Karpas-422 (cell line): ENCODE measurements at places on chromosomes 11 and 22. TPM values are rescaled to one million over a fixed set of nuclear protein-coding genes. Genes with fewer than 3 reads are reported as not detected.

Gene MAPK1
- total RNA-seq = 38.9 and 53.6 TPM in 2 replicates

GRCh38 chr22:28810821-28811491, 10.6 kb upstream of the XBP1 start:
- H3K27me3 ChIP-seq = no peaks in the 10 kb centered on the region
- DNase-seq = no peak
- H3K36me3 ChIP-seq = no peaks in the 10 kb centered on the region
- no peak overlapping the region for H3K4me3 ChIP-seq
- no peaks in the 10 kb centered on the region for H3K4me1 ChIP-seq

Gene ACTN3
- total RNA-seq = not detected in 2 replicates

DNA sequence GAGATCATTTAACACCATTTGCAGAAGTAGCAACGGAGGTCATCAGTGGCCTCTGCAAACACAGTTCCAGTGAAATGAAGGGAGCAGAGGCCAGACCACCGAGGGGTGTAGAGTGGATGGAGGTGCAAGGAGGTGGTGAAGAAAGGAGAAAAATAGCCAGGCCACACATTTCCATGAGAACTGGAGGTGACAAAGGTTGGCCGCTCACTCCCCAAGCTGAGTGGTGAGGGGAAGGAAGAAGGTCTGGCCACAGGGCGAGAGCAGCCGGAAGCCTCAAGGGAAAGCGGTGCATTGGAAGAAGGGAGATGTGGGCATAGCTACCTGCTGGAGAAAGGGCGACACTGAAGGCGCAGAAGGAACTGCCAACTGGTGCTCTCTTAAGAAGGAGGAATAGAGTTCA, 20.1 kb upstream of the TMPRSS4 start:
- no peak for DNase-seq
- no peak overlapping the region for H3K27ac ChIP-seq
- no peak overlapping the region for H3K4me3 ChIP-seq
- H3K4me1 ChIP-seq = no peaks in the 10 kb centered on the region
- H3K36me3 ChIP-seq = no peaks in the 10 kb centered on the region

Gene SHANK3
- 0.04 TPM in 1 of 2 replicates, not detected in the other for total RNA-seq

- H3K4me1 ChIP-seq = no peaks in the 10 kb centered on the region
- DNase-seq = no peak
- no peak overlapping the region for H3K27ac ChIP-seq
- no peaks in the 10 kb centered on the region for H3K36me3 ChIP-seq
Observed at GRCh38 chr22:48354096-48354495, 1473.6 kb downstream of the BRD1 start.

DNA sequence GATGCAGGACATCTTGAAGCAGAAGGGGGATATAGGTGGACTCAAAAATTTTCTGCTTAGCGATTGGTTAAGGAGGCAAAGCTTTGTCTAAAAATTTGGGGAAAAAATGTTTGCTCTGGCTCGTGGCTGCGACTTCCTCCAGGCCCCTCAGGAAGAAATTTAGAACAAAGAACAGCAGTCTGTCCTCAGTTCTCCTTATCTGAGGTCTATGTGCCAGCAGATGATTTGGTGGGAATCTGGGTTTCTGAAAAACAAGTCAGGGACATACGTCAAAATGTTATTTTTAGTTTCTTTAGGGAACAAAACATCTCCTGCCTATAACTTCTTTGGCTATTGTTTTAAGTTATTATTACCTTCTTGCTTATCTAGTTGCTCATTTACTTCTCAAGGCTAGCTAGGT, 8.1 kb downstream of the OR6M1 start:
- H3K36me3 ChIP-seq = no peaks in the 10 kb centered on the region
- no peaks in the 10 kb centered on the region for H3K4me1 ChIP-seq
- no peak overlapping the region for H3K4me3 ChIP-seq
- no peak overlapping the region for H3K27ac ChIP-seq
- no peak for DNase-seq

GRCh38 chr11:121368364-121369240, 76.0 kb downstream of the SC5D start:
- peak; percentile 44 for DNase-seq
- peaks cover 87% of the 10 kb centered on the region for H3K4me1 ChIP-seq
- H3K27ac ChIP-seq = peak overlapping the region; percentile 100
- peak overlapping the region; percentile 54 for H3K4me3 ChIP-seq
- H3K36me3 ChIP-seq = no peaks in the 10 kb centered on the region

DNA sequence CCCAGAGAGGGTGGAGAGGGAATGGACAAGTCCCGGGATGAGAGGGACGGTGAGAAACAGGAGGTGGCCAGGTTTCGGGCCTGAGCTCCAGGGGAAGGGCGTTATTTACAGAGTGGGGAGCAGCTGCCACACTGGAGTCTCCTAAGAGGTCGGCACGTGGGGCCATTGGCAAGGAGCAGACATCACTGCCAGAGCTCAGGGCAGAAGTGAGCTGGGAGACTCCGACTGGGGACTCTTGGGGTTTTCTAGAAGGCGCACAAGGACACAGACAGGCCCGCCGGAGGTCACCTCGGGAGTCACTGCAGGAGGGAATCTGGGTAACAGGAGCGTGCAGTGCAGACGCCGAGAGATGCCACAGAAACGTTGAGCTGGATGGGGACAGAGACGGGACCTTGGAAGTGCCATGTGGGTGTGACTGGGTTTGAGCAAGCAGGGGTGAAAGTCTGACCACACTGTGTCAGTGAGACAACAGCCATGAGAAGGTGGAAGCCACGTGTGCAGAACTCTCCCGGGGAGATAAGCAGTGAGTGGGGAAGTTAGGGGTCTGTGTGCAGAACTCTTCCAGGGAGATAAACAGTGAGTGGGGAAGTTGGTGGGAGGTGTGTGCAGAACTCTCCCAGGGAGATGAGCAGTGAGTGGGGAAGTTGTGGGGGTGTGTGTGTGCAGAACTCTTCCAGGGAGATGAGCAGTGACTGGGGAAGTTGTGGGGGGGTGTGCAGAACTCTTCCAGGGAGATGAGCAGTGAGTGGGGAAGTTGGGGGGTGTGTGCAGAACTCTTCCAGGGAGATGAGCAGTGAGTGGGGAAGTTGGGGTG, 187.5 kb downstream of the SHANK2 start:
- H3K27me3 ChIP-seq = no peaks in the 10 kb centered on the region
- no peak for DNase-seq
- no peaks in the 10 kb centered on the region for H3K4me1 ChIP-seq
- no peak overlapping the region for H3K4me3 ChIP-seq
- no peaks in the 10 kb centered on the region for H3K36me3 ChIP-seq
- no peak overlapping the region for H3K27ac ChIP-seq

GRCh38 chr11:40185793-40186192, 1273.7 kb downstream of the LRRC4C start:
- H3K36me3 ChIP-seq = no peaks in the 10 kb centered on the region
- no peak for DNase-seq
- H3K27ac ChIP-seq = no peak overlapping the region
- H3K4me1 ChIP-seq = no peaks in the 10 kb centered on the region
- H3K27me3 ChIP-seq = no peaks in the 10 kb centered on the region

DNA sequence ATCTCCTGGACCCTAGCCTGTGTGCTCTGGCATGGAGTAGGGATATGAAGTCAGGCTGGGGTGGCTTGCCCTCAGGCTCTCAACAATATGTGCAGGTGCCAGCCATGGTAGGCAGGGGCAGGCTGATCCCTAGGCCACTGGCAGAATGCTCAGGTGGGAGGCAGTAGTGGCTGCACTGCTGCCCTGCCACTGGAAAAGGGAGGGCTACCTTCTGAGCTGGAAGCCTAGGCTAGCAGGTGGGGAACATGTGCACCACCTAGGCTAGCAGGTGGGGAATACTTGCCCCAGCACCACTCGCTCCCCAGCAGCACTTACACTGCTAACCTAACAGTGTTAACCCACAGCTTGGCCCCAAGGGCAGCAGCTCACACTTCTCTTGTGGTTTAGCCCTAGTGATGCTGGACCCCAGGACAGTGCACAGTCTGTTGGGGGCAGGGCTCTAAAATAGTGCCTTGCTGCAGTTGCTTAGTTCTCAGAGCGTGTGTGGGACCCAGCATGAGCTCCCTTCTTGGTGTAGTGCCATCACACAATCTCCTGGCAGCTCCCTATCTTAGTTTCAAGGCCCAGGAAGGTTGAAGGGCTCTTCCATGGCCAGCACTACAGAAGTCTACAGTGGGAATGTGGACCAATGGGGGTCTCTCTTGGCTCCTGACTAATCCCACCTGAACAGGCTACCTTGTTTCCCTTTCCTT, 130.8 kb downstream of the FCHSD2 start:
- no peak for DNase-seq
- H3K27ac ChIP-seq = no peak overlapping the region
- no peak overlapping the region for H3K4me3 ChIP-seq
- H3K4me1 ChIP-seq = no peaks in the 10 kb centered on the region

DNA sequence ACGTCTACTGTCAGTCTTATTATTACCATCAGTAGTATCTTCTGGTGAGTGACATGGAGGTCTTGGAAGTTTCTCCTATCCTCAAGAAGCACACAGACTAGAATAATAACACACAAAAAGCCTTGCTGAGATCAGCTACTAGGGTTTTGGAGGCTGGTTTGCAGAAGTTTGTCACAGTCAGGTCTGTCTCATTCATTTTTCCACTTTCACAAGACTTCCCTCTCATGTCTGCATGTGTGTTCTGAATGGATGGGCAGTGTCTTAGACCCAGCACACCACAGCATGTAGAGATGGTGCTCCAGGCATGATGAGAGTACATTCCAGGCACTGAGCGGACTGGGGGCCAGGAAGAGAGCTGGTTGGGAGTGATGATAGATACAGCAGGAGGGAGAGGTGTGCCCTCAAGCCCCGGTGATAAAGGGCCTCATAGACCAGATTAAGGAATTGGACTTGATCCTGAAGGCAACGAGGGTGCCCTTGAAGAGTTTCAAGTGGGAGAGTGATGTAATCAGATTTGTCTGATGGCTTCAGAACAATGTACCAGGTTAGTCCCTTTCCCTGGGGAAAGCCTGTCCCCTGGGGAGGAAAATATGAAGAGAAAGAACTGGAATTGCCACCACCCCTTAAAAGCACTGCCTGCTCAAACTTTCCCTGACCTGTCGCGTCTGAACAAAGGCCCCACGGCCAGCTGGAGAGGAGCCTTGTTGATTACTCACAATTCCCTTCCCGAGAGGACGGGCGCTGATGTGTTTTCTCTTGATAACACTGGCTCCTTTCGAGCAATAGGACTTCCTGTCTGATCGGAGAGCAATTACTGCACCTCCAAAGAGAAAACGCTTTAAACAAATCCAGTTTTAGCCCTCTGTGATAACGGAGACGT, 45.1 kb upstream of the LMO2 start:
- no peak overlapping the region for H3K4me3 ChIP-seq
- no peaks in the 10 kb centered on the region for H3K27me3 ChIP-seq
- DNase-seq = no peak
- H3K4me1 ChIP-seq = peaks cover 7% of the 10 kb centered on the region
- H3K27ac ChIP-seq = no peak overlapping the region

DNA sequence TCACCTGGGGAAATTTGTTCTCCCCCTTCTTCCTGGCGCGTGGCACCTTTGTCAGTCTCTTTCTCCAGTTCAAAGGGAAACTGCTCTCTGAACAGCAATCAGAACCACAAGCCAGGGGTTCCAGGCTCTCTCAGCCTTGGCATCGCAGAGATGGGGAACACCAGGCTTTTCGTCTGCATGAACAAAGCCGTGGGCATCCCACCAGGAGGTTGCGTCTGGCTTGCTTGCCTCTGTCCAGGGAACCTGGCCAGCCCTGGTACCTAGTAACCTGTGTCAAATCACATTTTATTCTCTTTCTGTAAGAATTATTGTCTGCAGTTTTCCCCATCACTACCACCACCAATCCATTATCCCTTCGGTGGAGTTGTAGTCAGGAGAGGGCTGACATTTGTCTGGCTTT, 107.0 kb downstream of the WNT7B start:
- H3K4me1 ChIP-seq = no peaks in the 10 kb centered on the region
- H3K4me3 ChIP-seq = no peak overlapping the region
- DNase-seq = no peak
- no peaks in the 10 kb centered on the region for H3K36me3 ChIP-seq
- H3K27ac ChIP-seq = no peak overlapping the region

GRCh38 chr11:110565357-110566336, 135.9 kb downstream of the FDX1 start:
- no peaks in the 10 kb centered on the region for H3K27me3 ChIP-seq
- no peak overlapping the region for H3K27ac ChIP-seq
- H3K4me3 ChIP-seq = no peak overlapping the region
- H3K4me1 ChIP-seq = no peaks in the 10 kb centered on the region
- H3K36me3 ChIP-seq = no peaks in the 10 kb centered on the region

DNA sequence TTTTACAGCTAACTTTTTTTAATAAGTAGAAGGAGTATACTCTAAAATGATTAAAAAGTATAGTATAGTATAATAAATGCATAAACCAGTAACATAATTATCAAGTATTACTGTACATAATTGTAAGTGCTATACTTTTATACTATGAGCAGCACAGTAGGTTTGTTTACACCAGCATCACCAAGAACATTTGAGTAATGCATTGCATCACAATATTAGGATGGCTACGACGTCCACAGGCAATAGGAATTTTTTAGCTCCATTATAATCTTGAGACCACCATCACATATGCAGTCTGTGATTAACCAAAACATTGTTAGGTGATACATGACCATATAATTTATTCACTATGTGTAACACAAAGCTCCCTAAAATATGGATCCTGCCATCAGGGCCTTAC, 20.4 kb downstream of the RNF141 start:
- no peak overlapping the region for H3K4me3 ChIP-seq
- no peak for DNase-seq
- H3K27me3 ChIP-seq = no peaks in the 10 kb centered on the region
- peaks cover 30% of the 10 kb centered on the region for H3K36me3 ChIP-seq
- H3K4me1 ChIP-seq = no peaks in the 10 kb centered on the region

DNA sequence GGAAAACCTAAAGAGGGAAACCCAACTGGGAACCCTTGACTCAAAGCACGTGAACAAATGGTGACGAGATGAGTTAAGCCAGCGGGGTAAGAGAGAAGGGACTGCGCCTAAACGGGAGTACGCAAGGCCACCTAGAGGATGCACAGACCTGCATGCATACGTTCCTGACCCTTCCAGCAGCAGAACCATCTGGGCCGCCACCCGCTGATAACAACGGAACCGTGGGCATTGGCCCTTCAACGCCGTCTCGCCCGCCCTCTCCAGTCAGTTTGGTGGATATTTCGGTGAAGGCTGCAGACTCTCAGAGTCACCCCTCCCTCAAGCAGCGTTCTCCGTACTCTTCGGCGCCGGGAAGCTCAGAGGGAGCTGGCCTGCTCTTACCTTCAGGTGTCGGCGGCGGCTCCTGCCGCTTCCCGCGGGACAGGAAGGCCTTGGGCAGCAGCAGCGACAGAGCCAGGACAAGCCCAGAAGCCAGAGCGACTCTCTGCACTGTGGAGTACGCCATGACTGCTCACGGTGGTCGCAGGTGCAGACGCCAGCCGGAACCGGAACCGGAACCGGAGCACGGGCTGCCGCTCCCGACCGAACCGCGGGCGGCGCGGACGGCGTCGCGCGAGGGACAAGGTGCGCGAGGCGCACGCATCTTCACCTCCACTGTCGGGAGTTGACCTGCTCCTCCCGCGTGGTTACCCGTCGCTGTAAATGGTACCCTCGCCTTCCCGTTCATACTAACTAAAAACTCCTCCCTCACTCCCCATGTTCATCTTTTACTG, at the start of gene RIC3:
RIC3 (minus strand) TSS at position 541 of the 773 bp plus-strand sequence; CDS start at position 505, 36 bp downstream.
- H3K27me3 ChIP-seq = no peaks in the 10 kb centered on the region
- H3K27ac ChIP-seq = no peak within 1 kb of the TSS
- H3K36me3 ChIP-seq = no peaks in the 10 kb centered on the region
- H3K4me1 ChIP-seq = no peaks in the 10 kb centered on the region
- no peak within 1 kb of the TSS for H3K4me3 ChIP-seq
